ENCODE measurements at places on chromosomes 1 and 21.

DNA sequence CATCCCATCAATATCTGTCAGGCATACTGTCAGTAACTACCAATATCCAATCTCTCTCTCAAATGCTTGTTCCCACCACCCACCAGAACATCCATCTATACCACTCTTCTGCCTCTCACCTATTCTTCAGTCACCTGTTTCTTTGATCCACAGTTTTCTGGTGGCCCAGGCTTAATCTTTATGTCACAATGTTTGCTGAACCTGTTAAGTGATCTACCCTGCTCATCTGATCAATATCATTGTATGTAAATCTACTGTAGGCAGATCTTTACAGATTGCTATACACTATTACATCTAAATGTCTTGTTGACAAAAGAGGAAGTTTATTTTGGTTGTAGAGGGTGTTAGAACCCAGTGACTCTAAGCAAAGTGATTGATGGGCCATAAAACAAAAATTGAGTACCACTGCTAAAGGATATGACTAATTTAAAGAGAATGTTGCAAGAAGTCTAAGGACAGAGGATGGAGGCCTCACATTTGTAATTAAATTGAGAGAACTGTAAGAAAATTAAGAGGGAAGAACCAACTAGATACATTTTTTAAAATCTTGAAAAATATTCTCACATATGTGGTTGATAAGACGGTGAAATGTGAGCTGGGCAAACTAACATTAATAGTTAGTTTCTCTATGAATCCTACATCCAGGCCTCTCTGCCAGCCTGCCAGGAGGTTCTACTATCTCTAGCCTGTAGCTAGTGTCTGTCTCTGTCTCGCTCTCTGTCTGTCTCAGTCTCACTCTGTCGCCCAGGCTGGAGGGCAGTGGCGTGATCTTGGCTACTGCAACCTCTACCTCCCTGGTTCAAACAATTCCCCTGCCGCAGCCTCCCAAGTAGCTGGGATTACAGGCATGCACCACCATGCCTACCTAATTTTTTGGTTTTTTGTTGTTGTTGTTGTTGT is 34.1 kb downstream of the EGLN1 start:
- DNase-seq: no peak

DNA sequence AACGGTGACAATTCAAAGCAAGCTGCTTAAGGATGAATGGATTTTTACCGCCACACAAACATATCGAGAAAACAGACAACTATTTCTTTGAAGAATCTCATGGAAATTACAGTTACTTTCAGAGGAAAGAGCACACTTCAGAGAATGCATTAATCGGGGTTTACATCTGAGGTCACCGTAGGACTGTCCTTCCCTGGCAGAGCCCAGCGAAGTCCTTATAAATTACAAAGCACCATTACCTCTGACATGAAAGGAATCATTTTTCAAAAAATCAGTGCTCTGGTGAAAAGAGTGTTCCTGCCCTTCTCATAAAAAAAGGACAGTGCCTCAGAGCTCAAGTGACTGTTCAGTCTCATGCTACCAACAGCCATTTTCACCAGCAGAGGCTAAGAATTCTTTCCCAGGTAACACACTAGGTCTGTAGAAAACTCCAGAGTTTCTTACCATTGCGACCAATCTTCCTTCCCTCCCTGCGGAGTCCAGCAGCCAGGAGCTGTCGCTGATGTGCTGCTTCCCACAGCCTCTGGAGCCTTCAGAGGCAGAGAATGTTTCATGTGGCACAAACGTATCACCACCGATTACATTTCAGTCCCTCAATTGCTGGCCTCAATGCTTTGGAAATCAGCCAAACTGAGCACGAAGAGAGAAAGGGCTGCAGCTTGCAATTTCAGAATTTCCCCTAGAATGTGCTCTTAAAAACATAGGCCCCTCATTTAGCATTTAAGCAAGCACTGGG is 75.4 kb downstream of the PLD5 start:
- peak; percentile 55 for DNase-seq

- DNase-seq: no peak
These were observed 137.8 kb downstream of the LIPI start for GRCh38 chr21:14072761-14073535.

- DNase-seq: no peak
These were observed 47.1 kb upstream of the OLIG2 start for GRCh38 chr21:32978331-32979270.

GRCh38 chr21:16912075-16912474 is 600.8 kb upstream of the CXADR start:
- DNase-seq: no peak

DNA sequence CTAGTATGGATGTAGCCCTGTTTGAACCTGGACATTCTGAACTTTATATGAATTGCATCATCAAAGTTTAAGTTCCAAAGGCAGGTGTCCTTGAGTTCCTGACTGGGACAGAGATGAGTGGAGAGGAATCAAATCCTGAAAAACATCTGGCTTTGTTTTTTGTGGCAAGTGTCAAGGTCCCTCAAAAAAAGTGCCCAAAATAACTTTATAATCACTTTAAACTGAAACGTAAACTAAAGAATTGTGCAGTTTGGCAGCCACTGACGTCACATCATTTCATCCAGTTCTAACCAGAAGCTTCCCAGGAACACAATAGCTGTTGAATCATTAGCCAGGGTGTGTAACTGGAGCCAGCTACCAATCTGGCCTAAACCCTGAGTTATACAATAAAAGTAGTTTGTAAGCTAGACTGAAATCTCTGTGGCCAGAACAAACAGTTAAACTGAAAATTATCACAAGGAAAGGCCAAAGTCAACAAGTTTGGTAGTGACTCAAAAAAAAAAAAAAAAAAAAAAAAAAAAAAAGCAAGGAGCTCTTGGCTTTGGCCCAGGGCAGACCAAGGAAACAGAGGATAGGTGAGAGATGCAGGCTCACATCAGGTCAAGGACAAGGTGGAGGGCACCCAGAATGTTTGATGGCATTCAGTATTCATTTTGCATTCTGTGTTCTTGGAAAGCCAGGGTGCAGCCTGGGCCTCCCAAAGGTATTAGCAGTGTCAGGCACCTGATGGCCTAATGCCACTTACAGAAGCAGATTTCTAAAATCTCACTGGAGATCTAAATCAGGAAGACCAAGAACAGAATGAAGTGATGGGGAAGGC is 74.3 kb downstream of the TNFSF18 start:
- no peak for DNase-seq

DNA sequence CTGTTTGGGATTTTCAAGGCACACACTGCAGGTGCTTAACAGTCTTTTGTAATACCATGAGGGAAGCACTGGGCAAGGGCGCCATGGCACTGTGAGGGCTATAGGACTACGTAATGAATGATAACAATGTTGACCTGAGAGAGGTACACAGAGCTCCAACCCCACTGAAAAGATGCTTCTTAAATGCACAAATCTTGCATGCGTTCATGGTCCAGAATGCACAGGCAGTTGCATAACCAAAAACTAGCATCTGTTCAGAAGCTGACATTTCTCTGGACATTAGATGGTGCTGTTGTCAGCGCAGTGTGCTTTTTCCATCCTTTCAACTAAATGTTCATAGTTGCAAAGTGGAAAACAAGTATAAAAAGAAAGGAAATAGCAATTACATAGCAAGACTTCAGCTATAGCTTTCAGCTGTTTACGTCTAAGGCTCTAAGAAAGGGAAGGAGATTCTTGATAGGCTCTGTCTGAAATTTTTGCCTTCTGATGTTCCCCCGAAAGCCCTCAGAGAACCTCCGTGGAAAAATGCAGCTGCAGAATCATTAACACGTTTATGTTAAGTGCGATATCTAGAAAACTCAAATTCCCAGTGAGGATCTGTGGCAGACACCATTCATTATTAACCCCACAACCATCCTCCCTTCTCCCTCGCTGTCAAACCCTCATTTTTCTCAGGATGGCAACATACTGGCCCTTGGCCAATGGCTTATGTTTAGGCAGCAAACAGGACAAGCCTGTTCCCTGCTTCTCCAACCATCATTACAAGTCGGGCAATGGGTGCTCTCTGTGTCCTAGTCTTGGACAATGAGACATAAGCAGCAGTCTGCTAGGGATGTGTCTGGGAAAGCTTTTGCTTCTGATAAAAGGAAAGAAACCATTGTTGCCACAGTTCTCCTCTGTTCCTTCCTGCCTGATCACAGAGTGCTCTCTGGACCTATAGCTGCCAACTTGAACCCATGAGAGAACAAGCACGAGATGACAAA is 8.2 kb upstream of the TARBP1 start:
- no peak for DNase-seq

DNA sequence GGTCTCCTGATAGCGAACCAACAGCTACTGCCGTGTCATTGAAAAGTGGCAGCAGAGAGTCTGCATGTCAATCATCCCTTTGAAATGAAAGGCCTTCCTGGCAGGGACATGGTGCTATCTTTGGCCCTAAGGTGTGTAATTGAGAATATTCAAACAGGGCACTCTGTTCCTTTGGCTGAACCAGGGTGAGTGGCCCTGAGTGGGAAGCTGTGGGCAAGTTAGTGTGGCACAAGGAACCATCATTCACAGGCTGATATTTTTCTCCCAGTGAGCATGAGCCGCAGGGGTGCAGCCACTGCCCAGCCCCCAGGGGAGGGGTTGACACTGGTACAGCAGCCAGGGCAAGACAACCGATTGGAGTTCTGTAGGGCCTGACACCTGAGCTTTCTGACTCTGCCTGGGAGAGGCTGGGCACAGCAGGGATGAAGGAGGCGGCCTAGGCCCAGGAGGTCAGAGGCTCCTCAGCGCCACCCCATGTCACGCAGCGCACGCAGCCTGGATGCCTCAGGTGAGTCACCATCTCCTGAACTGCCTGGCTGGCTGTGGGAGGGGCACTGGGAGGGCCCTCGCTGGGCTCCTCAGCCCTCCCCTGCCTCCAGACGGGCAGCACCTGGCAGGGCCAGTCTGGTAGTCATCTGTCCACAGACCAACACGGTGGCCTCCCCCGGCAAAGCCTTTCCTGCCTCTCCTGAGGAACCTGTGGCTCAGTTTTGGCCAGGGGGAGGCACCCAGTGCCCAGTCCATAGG is 13.2 kb downstream of the QSOX1 start:
- DNase-seq: no peak

- DNase-seq: no peak
These were observed 61.4 kb downstream of the FASLG start for GRCh38 chr1:172720339-172720738.

- no peak for DNase-seq
These were observed 17.5 kb upstream of the TTC22 start for GRCh38 chr1:54818461-54819194.

GRCh38 chr21:45306832-45307571 is 19.3 kb upstream of the POFUT2 start:
- no peak for DNase-seq

- no peak for DNase-seq
These were observed 67.8 kb downstream of the SLC37A1 start for GRCh38 chr21:42581336-42581992.

DNA sequence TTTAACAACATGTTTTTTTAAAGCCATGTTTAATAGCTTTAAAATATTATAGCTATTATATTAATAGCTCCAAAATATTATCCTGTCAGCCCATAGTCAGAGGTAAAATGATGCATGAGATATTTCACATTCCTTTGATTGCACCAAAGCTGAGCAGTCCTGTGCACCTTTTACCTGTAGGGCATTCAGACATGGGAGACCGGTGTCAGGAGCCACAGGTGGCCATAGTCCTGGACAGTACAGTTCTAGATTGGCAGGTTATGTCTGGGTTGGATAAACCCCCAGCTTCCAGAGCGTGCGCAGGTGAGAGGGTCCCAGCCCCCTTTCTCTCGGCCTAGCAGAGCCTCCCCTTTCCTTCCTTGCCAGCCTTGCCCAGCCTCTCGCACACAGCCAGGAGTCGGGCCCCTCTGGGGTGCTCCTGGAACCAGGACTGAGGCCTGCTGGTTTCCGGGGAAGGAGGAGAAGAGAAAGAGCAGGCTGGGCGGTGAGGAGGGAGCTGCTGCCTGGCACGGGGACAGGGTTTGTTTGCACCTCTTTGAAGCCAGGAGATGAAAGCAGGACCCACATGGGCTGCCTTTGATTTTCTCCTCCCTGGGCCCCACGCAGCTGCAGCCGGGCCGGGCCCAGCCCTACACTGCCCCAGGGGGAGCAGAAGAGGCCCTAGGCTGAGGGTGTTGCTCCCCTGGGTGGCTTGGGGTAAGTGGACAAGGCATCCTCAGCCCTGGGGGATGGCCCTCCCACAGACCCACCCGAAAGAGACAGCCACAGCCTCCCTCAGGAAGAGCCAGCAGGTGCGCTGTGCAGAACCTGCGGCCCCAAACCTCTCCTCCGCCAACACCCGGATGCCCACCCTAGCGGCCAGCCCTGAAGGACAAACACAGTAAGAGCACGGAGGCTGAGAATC is 75.2 kb upstream of the TARDBP start:
- DNase-seq: peak; percentile 37

- DNase-seq: no peak
These were observed 39.2 kb downstream of the DISP3 start for GRCh38 chr1:11518016-11518701.

GRCh38 chr1:97646071-97646470 is 274.8 kb downstream of the DPYD start:
- no peak for DNase-seq

GRCh38 chr1:56803561-56804156 is 15.5 kb downstream of the FYB2 start:
- peak; percentile 30 for DNase-seq

GRCh38 chr1:14939527-14940284 is 213.8 kb upstream of the TMEM51 start:
- DNase-seq: no peak

DNA sequence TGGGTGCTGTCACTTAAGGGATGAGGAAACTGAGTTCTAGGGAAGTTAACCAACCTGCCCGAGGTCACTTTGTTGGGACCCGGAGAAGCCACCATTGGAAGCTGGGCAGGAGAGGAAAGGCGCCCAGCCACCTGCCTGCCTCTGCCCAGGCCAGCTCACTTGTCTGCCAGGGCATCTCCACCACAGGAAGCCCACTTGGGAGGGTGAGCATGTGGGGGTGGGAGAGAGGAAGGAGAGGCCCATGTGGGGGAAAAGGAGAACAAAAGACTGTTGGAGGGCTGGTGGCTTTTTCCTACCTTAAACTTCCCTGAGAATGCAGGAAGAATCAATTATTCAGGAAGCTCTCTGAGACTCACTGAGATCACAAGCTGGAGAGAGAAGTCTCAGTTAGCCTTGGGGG is 43.8 kb upstream of the SELENON start:
- no peak for DNase-seq

DNA sequence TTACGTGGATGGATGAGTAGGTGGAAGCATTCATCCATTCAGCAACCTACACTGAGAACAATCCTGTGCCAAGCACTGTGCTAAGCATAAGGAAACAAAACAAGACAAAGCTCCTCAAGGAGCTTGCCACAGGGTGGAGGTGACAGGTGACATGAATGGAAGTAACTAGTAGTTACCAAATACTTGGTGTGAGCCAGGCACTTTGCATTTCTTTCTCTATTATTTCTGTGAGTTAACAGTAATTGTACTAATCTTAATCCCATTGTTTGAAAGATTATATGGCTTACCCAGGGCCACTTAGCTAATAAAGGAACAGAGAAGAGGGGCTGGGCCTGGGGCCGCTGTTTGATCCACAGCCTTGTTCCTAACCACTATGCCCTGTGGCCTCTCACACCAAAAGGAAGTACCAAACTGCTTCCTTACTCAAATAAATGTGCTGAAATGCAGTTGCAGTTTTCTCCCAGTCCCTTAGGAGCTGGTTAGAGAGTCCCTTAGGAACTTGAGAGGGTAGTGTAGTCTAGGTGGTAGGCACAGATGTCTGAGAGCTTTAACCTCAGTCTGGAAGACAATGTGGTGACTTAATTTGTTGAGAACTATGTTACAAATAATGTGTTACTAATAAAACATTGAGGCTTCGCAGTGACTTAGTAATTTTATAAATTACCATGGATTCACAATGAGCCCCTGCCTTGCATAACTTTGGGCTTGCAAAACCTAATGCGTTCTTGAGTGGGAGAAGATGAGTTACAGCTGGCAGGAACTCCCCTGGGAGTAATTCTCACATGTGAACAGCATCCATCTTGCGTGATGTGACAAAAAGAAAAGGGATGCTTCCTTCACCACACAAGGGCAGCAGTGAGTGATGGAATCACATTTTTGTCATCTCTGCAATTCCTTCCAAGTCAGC is 69.8 kb downstream of the MPZL1 start:
- DNase-seq: no peak
